ENCODE measurements at places on chromosomes 2 and 18.

DNA sequence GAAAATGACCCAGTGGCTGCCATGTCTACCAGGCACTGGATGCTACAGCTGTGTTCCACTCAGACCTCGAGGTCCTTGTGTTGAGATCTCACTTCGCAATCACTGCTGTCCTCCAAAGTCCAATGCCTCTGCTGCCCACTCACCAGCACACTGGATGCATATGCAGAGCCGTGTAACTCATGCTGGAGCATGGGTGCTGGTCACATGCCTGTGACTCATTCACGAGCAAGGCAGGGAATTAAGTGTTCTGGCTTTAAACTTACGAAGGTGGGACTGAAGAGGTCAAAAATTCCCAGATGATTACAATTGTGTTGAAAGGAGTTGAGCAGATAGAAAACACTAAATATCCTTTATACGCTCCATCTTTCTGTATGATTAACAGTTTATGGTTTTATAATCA is 417.5 kb downstream of the NUP35 start:
- no peak for DNase-seq

DNA sequence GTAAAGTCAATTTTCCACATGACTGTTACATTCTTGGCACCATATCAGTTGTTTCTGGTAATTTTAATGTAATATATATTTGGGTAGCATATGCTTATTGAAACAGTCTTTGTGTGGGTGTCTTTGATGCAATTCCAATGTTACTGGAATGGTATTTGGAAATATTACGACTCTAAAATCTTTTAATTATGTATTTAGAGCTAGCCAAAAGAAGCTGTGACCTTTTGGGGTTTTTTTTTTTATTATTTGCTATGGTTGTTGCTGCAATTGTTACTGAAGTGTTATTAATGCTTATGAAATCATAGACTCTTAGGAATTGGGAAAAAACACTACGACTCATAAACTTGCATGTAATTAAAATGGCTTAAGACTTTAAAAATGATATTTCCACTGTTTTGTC is 95.9 kb downstream of the AOX1 start:
- DNase-seq: no peak

- DNase-seq: no peak
These were observed 325.4 kb downstream of the ZEB2 start for GRCh38 chr2:144194326-144195071.

DNA sequence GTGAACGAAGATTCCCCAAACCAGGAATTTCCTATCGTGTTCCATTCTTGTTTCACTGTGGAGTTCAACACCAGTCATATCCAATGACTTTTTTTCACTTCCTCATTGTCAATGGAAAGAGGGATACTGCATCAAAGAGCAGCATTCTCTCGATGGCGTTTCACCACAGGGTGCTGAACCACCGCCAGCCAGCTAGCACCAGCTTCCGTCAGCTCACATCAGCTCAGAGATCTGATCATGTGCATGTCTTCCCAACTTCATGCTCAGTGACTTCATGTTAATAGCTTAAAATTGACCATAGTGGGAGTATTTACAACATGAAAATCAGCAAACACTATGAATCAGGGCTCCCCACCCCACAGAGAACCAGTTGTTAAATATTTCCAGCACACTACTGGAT is 359.9 kb downstream of the TNS1 start:
- DNase-seq: no peak

DNA sequence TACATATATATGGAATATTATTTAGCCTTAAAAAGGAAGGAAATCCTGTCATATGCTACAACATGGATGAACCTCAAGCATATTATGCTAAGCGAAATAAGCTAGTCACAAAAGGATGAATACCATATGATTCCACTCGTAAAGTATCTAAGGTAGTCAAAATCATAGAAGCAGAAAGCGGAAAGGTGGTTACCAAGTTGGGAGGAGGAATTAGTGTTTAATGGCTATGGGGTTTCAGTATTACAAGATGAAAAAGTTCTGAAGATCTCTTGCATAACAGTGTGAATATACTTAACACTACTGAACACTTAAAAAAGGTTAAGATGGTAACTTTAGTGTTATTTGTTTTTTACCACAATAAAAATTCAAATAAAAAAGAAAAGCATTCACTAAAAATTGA is 99.0 kb downstream of the MGAT5 start:
- DNase-seq: no peak

- no peak for DNase-seq
These were observed 132.4 kb upstream of the ST6GAL2 start for GRCh38 chr2:107018366-107018765.

DNA sequence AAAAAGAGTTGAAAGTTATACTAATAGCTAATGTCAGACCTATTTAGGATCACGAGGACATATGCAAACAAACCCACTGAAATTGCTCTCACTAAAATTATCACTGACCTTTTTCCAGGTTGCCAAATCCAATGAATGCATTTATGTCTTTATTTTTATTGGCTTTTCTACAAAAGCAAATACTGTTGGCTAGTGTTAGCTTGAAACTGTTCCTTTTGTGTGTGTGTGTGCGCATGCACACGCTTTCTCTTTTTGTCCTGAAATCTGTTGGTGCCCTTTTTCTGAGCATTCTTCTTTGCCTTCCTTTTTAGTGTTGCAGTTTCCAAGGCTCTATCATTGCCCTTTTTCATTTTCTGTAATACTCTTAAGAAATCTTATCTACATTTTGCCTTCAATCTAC is 1269.2 kb downstream of the LRP1B start:
- no peak for DNase-seq

- no peak for DNase-seq
These were observed 18.1 kb downstream of the REG1A start for GRCh38 chr2:79138385-79138784.

DNA sequence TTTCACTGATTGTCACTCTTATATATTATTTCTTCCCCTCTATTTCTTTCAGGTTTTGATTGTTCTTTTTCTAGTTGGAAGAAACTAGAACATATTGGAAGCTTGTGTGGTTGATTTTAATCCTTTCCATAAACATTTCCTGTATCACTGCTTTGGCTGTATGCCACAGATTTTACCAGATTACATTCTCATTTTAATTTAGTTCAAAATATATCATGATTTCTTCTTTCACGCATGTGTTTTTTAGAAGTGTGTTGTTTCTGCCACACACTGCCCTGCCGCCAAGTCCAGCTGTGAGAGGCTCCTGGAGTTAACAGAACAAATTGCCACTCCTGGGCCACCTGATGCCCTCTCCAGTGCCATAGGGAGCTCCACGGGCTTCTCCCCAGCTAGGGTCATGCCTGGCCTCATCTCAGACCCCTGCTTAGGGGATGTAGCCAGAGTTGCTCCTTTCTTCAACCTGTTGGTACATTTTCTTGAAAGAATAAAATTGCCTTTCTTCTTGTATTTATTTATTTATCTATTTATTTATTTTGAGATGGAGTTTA is 206.2 kb upstream of the COPS8 start:
- DNase-seq: no peak

GRCh38 chr2:96159084-96159830 is 14.0 kb upstream of the DUSP2 start:
- no peak for DNase-seq

DNA sequence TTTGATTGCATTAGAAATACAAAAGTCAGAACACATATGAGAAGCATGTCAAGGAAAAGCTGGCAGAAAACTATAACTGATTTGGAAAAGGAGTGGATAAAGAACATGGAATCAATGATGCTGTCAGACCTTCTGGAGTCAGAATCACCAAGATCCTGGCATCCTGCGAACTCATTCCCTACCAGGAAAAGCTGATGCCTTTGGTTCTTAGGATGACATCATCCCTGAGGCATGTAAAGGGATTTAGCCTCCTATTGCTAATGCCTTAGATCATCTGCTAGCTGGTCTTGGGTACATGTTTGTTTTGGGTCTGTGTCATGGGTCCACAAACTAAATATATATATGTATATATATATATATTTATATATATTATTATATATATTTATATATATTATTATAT is 680.7 kb downstream of the EPHA4 start:
- DNase-seq: no peak

DNA sequence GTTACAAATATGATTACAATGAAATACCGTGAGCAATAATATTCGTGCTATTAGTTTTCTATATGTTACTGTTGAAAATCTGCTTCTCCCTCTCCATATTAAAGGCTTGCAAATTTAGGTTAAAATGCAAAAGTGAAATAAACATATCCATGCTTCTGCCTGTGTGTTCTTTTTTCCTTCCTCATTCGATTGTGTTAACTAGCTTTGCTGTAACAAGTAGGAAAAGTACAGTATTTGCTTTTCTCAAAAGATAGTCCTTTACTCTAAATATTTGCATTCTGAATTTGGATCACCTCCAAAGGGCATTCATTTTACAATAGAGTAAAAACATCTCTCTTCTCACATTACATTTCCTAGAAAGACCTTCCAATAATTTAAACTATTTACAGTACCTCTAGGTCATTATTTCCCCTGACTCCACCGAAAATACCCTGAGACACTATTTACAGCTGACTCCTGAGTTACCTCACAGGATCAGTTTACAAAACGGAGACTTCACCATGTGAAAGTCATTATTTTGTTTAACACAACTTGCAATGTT is 835.0 kb upstream of the FANCL start:
- DNase-seq: no peak

GRCh38 chr2:237137626-237138323 is 52.1 kb downstream of the COPS8 start:
- no peak for DNase-seq

DNA sequence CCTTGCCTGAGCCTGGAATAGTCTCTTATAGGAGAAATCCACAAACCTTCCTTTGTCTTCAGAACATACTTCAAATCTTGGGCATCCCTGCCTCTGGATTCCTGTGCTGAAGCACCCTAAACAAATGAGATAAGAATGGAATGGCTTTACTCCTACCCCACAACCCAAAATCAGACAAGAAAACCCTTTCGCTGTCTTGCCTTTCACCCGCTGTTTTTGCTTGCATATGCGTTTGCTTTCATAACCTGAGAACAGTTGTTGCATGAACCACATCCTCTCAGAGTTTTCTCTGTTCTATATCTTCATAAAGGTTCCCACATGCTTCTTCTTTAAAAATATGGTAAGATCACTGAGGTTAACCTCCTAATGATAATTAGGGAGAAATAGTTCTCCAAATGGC is 132.1 kb upstream of the MAP3K20 start:
- no peak for DNase-seq

DNA sequence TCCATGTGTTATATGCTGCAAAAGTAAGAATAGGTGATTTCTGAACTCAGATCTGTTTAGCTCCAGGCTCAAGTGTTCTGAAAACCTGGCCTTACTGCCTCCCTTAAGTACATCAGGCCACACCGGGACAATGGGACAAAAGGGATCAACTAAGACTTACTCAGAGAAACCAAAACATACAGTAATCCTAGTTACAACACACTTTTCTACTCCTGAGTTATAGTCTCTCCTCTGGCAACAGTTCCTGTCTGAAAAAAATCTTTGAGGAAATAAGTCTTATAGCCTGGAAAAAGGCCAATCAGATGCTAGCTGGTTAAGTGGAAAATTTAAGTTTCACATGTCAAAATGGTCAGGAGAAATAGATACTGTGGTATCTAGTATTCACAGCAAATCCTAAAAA is 5.6 kb downstream of the METTL5 start:
- no peak for DNase-seq

DNA sequence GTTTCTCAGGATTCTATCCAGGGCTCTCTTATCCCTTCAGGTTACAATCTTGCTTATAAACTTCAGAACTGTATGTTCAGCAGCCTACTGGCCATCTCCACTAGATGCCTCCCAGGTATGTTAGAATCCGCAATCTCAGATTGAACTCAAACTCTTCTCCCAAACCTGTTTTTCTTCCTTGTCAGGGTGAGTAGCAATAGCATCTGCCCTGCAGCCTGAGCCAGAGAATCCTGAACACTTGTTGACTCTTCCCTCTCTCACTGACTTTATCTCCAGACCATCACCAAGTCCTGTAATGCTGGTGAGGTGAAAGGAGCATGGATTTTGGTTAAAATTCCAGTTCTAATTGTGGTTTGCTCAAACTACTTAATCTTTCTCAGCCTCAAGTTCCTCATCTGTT is 82.6 kb upstream of the ALPP start:
- DNase-seq: no peak

DNA sequence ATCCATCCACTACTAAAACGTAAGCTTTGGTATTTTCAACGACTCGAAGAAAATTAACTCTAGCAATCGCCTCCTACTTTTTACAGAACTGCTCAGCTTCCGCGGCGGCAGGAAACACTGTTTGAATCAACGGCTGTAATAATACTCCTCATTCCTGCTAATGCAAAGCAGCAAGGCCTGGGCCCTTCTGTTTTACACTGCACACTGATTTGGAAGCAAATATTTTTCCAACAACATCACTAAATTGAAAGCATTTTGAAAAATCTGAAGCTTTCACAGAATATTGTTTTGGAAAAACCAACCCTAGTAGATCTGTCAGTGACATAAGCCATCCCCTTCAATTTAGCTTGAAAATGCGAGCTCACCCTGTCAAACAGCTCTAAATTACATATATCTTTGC is 261.2 kb downstream of the TXNL1 start:
- no peak for DNase-seq

GRCh38 chr2:105861200-105861599 is 116.5 kb downstream of the NCK2 start:
- DNase-seq: no peak

- DNase-seq: no peak
These were observed 22.4 kb downstream of the ODC1 start for GRCh38 chr2:10425699-10426098.

DNA sequence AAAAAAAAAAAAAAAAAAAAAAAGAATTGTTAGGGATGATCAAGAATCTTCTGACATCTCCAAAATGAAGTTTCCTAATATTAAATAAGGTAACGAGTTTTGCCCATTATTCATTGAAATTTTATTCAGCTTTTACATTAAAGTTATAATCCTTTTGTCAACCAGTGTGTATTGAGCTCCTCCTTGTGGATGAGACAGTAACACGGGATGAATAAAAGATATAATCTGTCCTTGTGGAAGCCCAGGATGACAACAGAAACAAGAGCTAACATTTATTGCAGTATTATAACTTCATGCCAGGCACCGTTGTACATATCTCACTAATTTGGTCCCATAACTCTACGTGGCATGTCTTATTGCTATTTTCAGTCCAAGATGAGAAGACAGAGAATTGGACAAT is 33.4 kb upstream of the SERPINB7 start:
- DNase-seq: no peak

Measured in type B pancreatic cell (in vitro differentiated cells).